ENCODE measurements at places on chromosomes 16 and 17.

DNA sequence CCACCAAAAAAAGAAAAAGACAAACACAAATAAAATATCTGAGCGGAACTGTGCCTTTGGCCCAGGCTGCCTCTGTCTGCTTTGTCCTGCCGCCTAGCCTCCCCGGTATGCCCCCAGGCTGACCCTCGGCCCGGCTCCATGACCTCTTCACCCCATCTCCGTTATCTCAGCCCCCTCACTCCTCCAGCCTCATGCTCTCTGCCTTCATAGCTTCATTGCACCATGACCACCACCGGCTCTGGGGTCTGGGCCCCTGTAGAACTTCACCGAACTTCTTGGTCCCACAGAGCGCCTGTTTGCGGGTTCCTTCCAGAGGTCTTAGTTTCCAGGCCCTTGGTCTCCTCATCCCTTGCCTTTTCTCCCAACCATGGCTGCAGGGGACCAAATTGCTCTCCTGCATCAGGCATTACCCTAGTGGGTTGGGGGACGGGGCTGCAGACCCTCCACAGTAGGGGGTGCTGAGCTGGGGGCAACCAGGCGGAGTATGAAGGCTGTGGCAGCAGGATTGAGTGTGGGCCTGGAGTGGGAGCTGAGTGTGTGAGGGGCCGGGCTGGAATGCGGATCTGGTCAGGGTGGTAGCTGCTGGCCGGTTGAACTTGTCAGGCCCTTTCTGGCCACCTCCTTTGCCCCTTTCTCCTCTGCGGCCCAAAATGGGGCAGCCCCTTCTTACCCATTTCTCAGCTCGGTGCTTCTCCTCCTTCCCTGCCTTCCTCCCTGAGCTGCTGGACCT, 6.9 kb downstream of the HIRIP3 start:
- DNase-seq = no peak

GRCh38 chr17:34075076-34075475, 180.0 kb upstream of the CCL2 start:
- no peak for DNase-seq

DNA sequence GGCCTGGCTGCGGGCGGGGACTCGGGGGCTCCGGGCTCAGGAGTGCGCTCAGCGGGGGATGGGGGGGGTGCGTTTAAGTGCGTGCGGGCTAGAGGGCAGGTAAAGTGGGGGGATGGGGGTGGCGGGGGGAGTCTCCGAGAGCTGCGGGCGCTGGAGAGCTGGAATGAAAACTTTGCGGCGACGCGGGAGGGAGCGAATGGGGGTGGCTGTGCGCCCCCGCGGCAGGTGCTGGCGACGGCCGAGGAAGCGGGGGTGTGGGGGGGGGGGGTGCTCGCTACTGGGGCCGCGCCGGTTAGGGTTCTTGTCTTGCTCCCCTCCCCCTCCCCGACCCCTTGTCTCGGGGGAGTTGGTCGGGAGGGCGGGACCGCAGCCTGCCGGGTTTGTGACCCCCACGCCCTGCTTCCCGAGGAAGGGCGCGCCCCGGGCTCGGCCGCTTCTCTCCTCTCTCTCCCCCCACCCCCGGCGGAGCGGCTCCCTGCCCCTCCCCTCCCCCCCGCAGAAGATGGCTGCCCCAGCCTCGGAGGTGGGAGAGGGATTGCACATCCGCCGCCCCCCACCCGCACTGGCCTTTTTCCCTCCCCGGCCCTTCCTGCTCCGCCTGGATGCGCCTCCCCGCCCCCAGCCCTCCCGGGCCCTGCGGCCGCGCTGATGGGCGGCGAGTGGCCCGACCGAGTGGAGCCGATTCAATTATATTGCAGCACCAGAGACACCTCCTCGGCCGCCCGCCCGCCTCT, 649 bp downstream of the GSE1 start:
- DNase-seq = peak; percentile 30

DNA sequence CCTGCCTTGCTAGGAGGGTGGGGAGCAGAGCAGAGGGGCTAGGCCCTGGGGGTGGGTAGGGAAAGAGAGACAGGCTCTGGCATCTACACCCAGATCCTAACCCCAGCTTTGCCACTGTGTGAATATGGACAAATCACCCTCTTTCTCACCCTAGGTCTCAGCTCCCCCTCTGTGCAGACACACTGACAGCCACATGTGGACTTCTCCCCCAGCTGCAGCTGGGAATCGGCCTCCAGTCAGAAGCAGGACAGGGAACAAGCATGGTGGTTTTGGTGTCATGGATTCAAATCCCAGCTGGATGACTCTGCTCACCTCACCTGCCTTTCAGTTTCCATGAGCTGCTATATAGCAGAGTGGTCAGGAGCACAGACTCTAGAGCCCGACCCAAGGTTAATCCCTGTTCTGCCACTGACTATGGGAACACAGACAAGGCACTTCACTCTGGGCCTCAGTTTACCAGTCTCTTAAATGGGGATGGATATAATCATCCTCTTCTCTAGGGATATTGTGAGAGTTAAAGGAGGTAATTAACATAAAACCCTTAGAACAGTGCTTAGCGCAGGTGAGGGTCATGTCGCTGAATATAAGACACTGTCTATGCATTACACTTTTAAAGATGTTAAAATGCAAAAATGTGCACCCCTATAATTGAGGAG, 26.2 kb upstream of the MAP3K14 start:
- DNase-seq = no peak

DNA sequence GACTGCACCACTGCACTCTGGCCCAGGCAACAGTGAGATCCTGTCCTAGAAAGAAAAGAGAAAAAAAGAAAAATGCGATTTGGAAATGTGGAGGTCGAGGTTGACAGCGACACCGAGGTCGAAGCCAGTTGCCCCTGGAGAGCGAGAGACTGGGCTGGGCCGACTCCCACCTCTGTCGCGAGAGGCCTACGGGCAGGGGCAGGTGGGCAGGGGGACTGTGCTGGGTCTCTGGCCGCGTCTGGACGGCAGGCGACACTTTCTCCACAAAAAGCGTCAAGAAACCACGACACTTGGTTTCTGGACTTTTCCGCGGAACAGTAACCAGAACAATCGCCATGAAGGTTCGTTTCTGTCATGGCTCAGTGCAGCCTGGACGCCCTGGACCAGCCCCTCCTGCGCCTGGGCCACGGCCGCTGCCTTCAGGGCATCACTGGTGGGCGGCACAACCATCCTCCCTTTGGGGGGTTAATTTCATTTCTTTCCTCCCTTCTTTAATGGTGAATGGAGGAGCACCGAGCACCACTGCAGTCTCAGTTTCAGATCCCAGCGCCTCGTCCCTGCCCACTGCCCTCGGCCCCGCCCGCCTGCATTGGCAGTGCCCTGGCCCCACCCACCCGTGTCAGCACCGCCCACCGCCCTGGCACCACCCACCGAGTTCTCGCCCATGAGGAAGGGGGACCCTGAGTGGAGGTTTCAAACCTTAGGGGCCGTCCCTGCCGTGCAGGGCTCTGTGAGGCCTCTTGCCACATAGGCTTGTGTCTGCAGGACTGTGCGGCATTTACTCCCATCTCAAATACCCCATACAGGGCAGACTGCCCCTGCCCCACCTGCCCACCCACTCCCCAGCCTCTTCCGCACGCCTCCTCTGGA, 18.5 kb upstream of the CDH15 start:
- no peak for DNase-seq

- no peak for DNase-seq
Observed at GRCh38 chr17:17556671-17557070, 34.8 kb downstream of the PEMT start.
